ENCODE measurements at places on chromosomes 7 and 10. TPM values are rescaled to one million over a fixed set of nuclear protein-coding genes. Genes with fewer than 3 reads are reported as not detected.

Gene FAM237B
- total RNA-seq = not detected

Gene HOXA3
- 4.2 TPM for total RNA-seq

Gene NKX2-3
- total RNA-seq = not detected

Gene PTN
- total RNA-seq = 4.7 TPM

Gene CTAGE15
- 0.87 TPM for total RNA-seq

Gene IKZF1
- 2.4 TPM for total RNA-seq

Gene MYL10
- total RNA-seq = not detected

Gene SKAP2
- total RNA-seq = 65.2 TPM

Gene ANKRD61
- not detected for total RNA-seq

Gene SVIL
- total RNA-seq = 202 TPM

Gene MMD2
- total RNA-seq = not detected

Gene CPVL
- total RNA-seq = 18.2 TPM

Gene EXOSC1
- 26.5 TPM for total RNA-seq

Gene SLC18A3
- 0.10 TPM for total RNA-seq

Gene KIAA1549
- total RNA-seq = 10.1 TPM

Gene FAM53B
- 20.4 TPM for total RNA-seq

Gene TRIL
- 0.94 TPM for total RNA-seq

Gene CACNB2
- total RNA-seq = not detected

All from renal cortical epithelial cell (primary cell).